ENCODE measurements at places on chromosomes 5 and 9.

- no peaks in the 10 kb centered on the region for H3K36me3 ChIP-seq
- peaks cover 7% of the 10 kb centered on the region for H3K4me1 ChIP-seq
- no peak overlapping the region for H3K27ac ChIP-seq
- H3K4me3 ChIP-seq, result no peak overlapping the region
- H3K27me3 ChIP-seq, result no peaks in the 10 kb centered on the region
Observed at GRCh38 chr9:105233873-105234272, 10.6 kb upstream of the SLC44A1 start.

GRCh38 chr9:118643118-118643517, 726.1 kb downstream of the BRINP1 start:
- no peaks in the 10 kb centered on the region for H3K27me3 ChIP-seq
- no peak for DNase-seq
- peak overlapping the region; percentile 1 for H3K27ac ChIP-seq

DNA sequence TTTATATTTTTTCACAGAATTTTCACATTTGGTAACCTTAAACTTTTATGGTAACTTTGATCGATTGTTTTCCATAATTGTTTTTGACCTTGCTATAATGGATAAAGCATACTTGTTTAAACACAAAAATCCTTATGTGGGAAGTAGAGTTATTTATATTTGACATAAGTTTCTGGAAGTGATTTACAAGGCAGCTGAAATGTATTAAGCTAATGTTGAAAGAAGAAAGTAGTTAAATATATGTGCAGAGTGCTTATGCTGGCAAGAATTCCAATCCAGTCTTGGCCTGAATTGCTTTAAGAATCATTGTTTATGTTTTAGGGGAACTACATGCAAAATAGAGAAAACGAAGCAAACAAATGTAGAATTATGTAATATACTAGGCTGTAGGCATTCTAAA, 763.6 kb downstream of the TAF11L14 start:
- H3K36me3 ChIP-seq, result no peaks in the 10 kb centered on the region
- H3K4me3 ChIP-seq, result no peak overlapping the region
- no peak overlapping the region for H3K27ac ChIP-seq
- peaks cover 2% of the 10 kb centered on the region for H3K27me3 ChIP-seq
- peaks cover 19% of the 10 kb centered on the region for H3K4me1 ChIP-seq

- H3K36me3 ChIP-seq, result no peaks in the 10 kb centered on the region
- H3K27ac ChIP-seq, result no peak overlapping the region
- H3K4me1 ChIP-seq, result no peaks in the 10 kb centered on the region
- no peaks in the 10 kb centered on the region for H3K27me3 ChIP-seq
- peak; percentile 51 for DNase-seq
Observed at GRCh38 chr5:179166886-179167841, 107.0 kb downstream of the ZNF354C start.

- peaks cover 2% of the 10 kb centered on the region for H3K27me3 ChIP-seq
- H3K36me3 ChIP-seq, result no peaks in the 10 kb centered on the region
- H3K4me1 ChIP-seq, result no peaks in the 10 kb centered on the region
- no peak overlapping the region for H3K27ac ChIP-seq
Observed at GRCh38 chr9:117839862-117840261, 135.7 kb downstream of the TLR4 start.

GRCh38 chr5:15463231-15463980, 36.6 kb upstream of the FBXL7 start:
- peaks cover 3% of the 10 kb centered on the region for H3K36me3 ChIP-seq
- no peak overlapping the region for H3K27ac ChIP-seq
- H3K27me3 ChIP-seq, result no peaks in the 10 kb centered on the region
- DNase-seq, result no peak
- no peak overlapping the region for H3K4me3 ChIP-seq

- H3K36me3 ChIP-seq, result no peaks in the 10 kb centered on the region
- no peak overlapping the region for H3K4me3 ChIP-seq
- H3K27ac ChIP-seq, result no peak overlapping the region
- no peaks in the 10 kb centered on the region for H3K27me3 ChIP-seq
- no peak for DNase-seq
- H3K4me1 ChIP-seq, result peaks cover 16% of the 10 kb centered on the region
Observed at GRCh38 chr9:127182901-127183746, 60.7 kb upstream of the ANGPTL2 start.

GRCh38 chr5:57693488-57694305, 211.1 kb upstream of the ACTBL2 start:
- H3K4me1 ChIP-seq, result peaks cover 62% of the 10 kb centered on the region
- no peaks in the 10 kb centered on the region for H3K36me3 ChIP-seq
- peak overlapping the region; percentile 86 for H3K27ac ChIP-seq
- no peaks in the 10 kb centered on the region for H3K27me3 ChIP-seq

GRCh38 chr5:54363669-54364068, 53.3 kb upstream of the ARL15 start:
- peaks cover 10% of the 10 kb centered on the region for H3K4me1 ChIP-seq
- H3K27me3 ChIP-seq, result no peaks in the 10 kb centered on the region
- H3K27ac ChIP-seq, result no peak overlapping the region
- H3K36me3 ChIP-seq, result no peaks in the 10 kb centered on the region

- H3K36me3 ChIP-seq, result peaks cover 13% of the 10 kb centered on the region
- no peak for DNase-seq
- no peak overlapping the region for H3K27ac ChIP-seq
- H3K4me3 ChIP-seq, result no peak overlapping the region
Observed at GRCh38 chr5:121988488-121988887, 26.7 kb downstream of the SRFBP1 start.

- H3K36me3 ChIP-seq, result no peaks in the 10 kb centered on the region
- DNase-seq, result no peak
- H3K4me3 ChIP-seq, result no peak overlapping the region
- H3K27me3 ChIP-seq, result no peaks in the 10 kb centered on the region
- no peaks in the 10 kb centered on the region for H3K4me1 ChIP-seq
Observed at GRCh38 chr9:74293479-74293878, 203.7 kb upstream of the RORB start.

DNA sequence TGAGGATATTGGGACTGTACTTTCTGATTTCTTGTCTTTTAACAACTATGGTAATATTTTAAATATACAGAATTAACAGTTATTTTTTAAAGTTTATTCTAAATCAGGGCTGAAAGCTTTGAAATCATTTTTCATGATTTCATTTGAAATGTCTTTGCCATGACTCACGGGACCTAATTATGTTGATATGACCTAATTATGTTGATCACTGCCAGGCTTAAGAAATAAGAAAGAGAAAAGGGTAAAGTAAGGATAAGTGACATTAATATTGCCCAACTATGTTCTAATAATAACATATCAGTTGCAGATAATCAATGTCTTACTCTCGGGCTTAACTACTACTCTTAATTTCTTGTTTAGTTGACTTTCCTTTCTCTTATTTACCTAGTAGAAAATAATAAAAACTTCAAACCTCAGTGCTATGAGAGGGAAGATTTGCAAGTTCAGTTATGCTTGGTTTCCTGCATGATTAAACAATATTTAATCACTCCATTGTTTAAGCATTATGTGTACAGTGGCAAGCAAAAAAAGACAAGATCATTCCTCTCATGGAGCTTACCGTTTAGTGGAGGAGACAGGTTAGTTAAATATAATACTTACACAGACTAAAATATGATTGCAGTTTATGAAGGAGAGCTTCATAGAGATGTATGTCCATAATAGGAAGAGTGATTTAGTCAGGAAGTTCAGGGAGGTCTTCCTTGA, 67.0 kb upstream of the EIF4EBP3 start:
- peaks cover 7% of the 10 kb centered on the region for H3K36me3 ChIP-seq
- no peaks in the 10 kb centered on the region for H3K27me3 ChIP-seq
- H3K4me3 ChIP-seq, result no peak overlapping the region
- no peak for DNase-seq

DNA sequence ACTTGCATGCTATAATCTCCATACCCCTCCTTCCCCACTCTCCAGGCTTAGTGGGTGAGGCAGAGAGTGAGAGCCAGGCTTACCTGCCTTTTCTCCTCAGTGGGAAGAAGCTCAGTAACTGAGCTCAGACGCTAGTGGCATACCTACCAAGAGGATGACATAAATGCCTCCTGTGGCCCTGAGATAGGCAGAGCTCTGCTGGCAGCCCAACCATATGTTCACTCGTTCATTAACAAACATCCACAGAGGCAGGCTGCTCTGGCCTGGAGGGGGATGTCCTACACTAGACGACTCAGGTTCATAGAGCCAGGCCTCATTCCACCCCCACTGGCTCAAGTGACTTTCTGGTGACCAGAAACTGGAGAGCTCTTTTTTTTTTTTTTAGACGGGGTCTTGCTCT, 81.3 kb downstream of the THBS4 start:
- peak overlapping the region; percentile 86 for H3K27ac ChIP-seq
- DNase-seq, result no peak
- H3K36me3 ChIP-seq, result peaks cover 23% of the 10 kb centered on the region
- peaks cover 40% of the 10 kb centered on the region for H3K4me1 ChIP-seq
- no peaks in the 10 kb centered on the region for H3K27me3 ChIP-seq

GRCh38 chr5:82376307-82376706, 98.2 kb upstream of the RPS23 start:
- H3K27me3 ChIP-seq, result no peaks in the 10 kb centered on the region
- peaks cover 5% of the 10 kb centered on the region for H3K4me1 ChIP-seq
- H3K27ac ChIP-seq, result no peak overlapping the region
- H3K36me3 ChIP-seq, result peaks cover 14% of the 10 kb centered on the region
- H3K4me3 ChIP-seq, result no peak overlapping the region

- H3K27me3 ChIP-seq, result no peaks in the 10 kb centered on the region
- DNase-seq, result no peak
- H3K27ac ChIP-seq, result no peak overlapping the region
- no peaks in the 10 kb centered on the region for H3K36me3 ChIP-seq
Observed at GRCh38 chr9:21796768-21797167, 5.7 kb upstream of the MTAP start.

- H3K27ac ChIP-seq, result no peak overlapping the region
- H3K36me3 ChIP-seq, result no peaks in the 10 kb centered on the region
- H3K4me3 ChIP-seq, result no peak overlapping the region
- no peaks in the 10 kb centered on the region for H3K4me1 ChIP-seq
- H3K27me3 ChIP-seq, result peaks cover 8% of the 10 kb centered on the region
Observed at GRCh38 chr9:104604801-104605200, 626 bp downstream of the OR13C2 start.

- no peak overlapping the region for H3K27ac ChIP-seq
- DNase-seq, result no peak
- no peak overlapping the region for H3K4me3 ChIP-seq
- H3K27me3 ChIP-seq, result no peaks in the 10 kb centered on the region
Observed at GRCh38 chr9:95010431-95010838, 283.9 kb downstream of the AOPEP start.

DNA sequence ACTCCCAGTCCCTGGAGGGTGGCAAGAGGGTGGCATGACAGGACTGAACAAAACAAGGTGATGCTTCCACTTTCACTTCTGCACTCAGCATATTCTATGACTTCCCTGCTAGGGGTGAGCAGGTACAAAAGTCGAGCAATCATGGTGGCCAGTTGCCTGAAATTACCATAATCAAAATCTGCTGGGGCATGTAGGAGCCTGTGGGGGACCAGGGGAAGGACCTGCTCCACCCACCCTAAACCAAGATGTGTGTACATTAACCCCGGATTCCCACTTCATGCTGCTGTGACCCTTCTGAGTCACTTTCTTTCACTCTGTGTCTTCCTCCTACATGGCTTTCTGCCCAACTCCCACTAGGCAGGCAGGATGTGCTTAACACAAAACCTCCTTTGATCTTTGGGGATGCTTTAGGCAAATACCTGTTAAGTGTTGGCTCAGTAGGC, 73.3 kb upstream of the PHF24 start:
- no peaks in the 10 kb centered on the region for H3K36me3 ChIP-seq
- no peak overlapping the region for H3K27ac ChIP-seq
- H3K4me3 ChIP-seq, result no peak overlapping the region
- H3K27me3 ChIP-seq, result peaks cover 25% of the 10 kb centered on the region

DNA sequence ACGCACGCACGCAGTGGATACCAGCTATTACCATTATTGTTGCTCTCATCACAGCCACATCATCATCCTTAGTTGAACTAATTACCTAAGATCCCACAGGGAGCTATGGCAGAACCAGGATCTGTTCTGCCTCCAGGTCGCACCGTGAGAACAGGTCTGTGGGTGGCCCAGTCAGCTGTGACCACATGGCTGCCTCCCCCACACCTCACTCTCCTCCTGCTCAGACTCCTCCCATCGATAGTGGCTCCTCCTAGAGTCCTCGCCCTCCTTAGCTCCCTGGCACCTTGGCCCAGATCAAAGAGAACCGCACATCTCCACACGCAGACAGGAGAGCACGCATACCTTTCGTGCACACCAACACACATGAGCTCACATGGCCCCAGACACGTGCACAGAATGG, 32.4 kb upstream of the RPL26L1 start:
- no peak overlapping the region for H3K4me3 ChIP-seq
- no peaks in the 10 kb centered on the region for H3K27me3 ChIP-seq
- peaks cover 7% of the 10 kb centered on the region for H3K4me1 ChIP-seq
- no peak for DNase-seq
- H3K36me3 ChIP-seq, result peaks cover 20% of the 10 kb centered on the region
- peak overlapping the region; percentile 13 for H3K27ac ChIP-seq

- H3K27ac ChIP-seq, result no peak overlapping the region
- H3K36me3 ChIP-seq, result no peaks in the 10 kb centered on the region
- H3K4me3 ChIP-seq, result no peak overlapping the region
Observed at GRCh38 chr9:616694-617093, 224.8 kb upstream of the DMRT1 start.

- H3K4me1 ChIP-seq, result peaks cover 4% of the 10 kb centered on the region
- H3K4me3 ChIP-seq, result no peak overlapping the region
- H3K36me3 ChIP-seq, result peaks cover 18% of the 10 kb centered on the region
- no peaks in the 10 kb centered on the region for H3K27me3 ChIP-seq
- H3K27ac ChIP-seq, result no peak overlapping the region
Observed at GRCh38 chr9:114366334-114367128, 21.3 kb downstream of the AKNA start.

GRCh38 chr5:180594311-180595045, 3.2 kb upstream of the SCGB3A1 start:
- peaks cover 10% of the 10 kb centered on the region for H3K4me1 ChIP-seq
- H3K36me3 ChIP-seq, result no peaks in the 10 kb centered on the region
- H3K27me3 ChIP-seq, result peaks cover 39% of the 10 kb centered on the region
- no peak overlapping the region for H3K4me3 ChIP-seq
- DNase-seq, result no peak
- no peak overlapping the region for H3K27ac ChIP-seq

- H3K4me3 ChIP-seq, result peak overlapping the region; percentile 75
- H3K36me3 ChIP-seq, result no peaks in the 10 kb centered on the region
- DNase-seq, result no peak
- no peak overlapping the region for H3K27ac ChIP-seq
Observed at GRCh38 chr5:129905473-129906176, 1.4 kb downstream of the CHSY3 start.

- no peak for DNase-seq
- peak overlapping the region; percentile 18 for H3K4me3 ChIP-seq
- no peaks in the 10 kb centered on the region for H3K27me3 ChIP-seq
- H3K36me3 ChIP-seq, result peaks cover 2% of the 10 kb centered on the region
- peak overlapping the region; percentile 92 for H3K27ac ChIP-seq
Observed at GRCh38 chr9:87569008-87569509, 71.4 kb downstream of the DAPK1 start.

- no peak overlapping the region for H3K4me3 ChIP-seq
- peak overlapping the region; percentile 34 for H3K27ac ChIP-seq
- peaks cover 43% of the 10 kb centered on the region for H3K4me1 ChIP-seq
- H3K27me3 ChIP-seq, result no peaks in the 10 kb centered on the region
- no peak for DNase-seq
Observed at GRCh38 chr5:59660737-59661136, 232.8 kb downstream of the PDE4D start.

DNA sequence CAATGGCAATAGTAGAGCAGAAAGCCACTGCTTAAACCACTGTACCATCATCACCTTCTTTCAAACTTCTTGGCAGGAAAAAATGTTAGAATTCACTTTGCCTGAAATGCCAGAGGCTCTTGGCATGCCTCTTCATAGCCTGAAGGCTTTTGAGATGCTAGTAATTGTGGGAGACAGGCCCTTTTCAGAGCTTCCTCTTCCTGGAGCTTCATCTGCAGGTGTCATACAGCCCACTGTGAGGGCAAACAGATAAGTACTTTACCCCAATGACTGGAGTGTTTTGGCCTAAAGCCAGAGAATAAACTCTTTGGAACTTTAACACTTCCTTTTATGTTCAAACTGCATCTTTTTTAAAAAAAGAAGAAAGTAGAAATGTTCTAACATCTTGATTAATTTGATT, 81.3 kb upstream of the TMEM171 start:
- no peak overlapping the region for H3K4me3 ChIP-seq
- no peaks in the 10 kb centered on the region for H3K27me3 ChIP-seq
- H3K4me1 ChIP-seq, result peaks cover 4% of the 10 kb centered on the region
- H3K36me3 ChIP-seq, result peaks cover 10% of the 10 kb centered on the region
